ENCODE measurements at places on chromosomes 6 and 20.

DNA sequence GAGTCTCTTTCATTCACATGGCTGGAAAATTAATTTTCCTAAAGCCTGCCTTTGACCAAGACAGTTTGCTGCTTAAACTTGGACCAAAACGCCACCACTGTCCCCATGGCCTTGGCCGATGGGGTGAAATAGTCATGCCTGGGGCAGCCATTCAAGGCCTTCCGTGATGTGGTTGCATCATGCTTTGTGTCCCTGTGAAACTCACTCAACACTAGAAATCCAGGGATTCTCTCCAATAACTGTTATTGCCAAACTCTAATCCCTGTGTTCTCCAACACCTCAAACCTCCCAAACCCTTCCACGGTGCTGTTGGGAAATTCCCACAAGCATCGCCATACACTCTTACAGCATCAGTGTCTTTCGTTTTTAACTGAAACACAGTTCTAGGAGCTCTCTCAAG lies 1.4 kb upstream of the TXNDC5 start:
- no peak for DNase-seq

DNA sequence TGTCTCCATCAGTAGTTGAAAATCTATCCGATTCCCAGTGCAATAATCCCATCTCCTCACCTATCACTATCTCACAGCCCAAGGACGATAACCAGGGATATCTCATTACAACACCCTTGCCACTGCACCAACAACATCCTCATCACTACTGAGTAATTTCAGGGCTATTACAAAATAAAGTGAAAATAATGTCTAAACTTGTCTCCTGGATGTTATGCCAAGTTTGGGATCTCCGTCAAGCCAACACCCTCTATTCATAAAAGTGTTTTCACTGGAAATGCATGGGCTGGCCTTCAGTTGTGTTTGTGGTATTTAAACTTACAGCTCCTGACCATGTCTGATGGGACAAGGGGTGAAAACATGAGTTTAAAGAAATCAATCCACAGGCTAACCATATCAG lies 42.0 kb upstream of the STMND1 start:
- DNase-seq = no peak

- no peak for DNase-seq
These were observed 95.8 kb upstream of the FOXA2 start for GRCh38 chr20:22680031-22680740.

DNA sequence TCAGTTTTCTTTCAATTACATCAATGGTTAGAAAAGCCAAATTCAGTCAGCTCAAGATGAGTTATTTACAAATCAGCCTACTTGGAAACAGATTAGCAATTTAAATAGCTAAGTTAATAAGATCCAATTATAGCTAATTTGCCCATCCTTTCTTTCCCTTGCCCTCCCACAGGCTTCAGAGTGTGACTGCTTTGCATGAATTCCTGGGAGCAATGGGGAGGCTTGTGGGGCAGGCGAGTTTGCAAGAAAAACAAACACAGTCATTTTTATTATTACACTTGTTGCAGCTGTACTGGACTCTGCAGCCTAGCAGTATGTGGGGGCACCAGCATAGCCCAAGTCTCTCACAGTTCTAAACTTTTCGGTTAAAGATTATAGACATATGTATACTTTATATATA lies 219.0 kb downstream of the NKAIN2 start:
- DNase-seq = no peak

GRCh38 chr6:136736281-136736960 lies 55.9 kb downstream of the MAP3K5 start:
- peak; percentile 2 for DNase-seq

Measured in skin of body (tissue), 3 donors.